Stimulated activated CD4-positive, alpha-beta T cell treated with anti-CD3 and anti-CD28 coated beads, Interleukin-1b, Interleukin-23, amount 100 ng/mL, for 48 hours (primary cell): ENCODE measurements at places on chromosomes 7 and 10.

DNA sequence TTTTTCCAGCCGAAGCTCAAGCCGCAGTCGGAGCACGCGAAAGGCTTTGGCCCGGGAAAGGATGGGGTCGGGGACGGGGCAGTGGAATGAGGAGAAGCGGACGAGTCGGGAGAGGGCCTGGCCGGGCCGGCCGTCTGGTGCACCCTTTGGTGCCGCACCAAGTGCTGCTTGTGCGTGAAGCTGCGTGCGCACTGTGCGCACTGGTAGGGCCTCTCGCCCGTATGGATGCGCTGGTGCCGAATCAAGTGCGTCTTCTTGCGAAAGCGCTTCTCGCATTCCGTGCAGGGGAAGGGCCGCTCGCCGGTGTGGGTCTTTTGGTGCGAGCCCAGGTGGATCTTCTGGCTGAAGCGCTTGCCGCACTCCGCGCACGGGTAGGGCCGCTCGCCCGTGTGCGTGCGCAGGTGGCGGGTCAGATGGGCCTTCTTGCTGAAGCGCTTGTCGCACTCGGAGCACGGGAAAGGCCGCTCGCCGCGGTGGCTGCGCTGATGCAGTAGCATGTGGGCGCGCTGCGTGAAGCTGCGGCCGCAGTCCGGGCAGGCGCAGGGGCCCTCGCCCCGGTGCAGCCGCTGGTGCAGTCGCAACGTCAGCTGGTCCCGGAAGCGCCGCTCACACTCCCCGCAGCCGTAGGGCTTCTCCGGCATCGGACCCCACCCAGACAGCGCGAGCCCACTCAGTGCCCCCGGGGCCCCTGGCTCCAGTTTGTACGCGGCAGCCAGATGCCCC is 7.8 kb downstream of the ZNF467 start:
- DNase-seq, result no peak

- no peak for DNase-seq
Measured at GRCh38 chr7:76395965-76396726, 13.4 kb downstream of the SSC4D start.

DNA sequence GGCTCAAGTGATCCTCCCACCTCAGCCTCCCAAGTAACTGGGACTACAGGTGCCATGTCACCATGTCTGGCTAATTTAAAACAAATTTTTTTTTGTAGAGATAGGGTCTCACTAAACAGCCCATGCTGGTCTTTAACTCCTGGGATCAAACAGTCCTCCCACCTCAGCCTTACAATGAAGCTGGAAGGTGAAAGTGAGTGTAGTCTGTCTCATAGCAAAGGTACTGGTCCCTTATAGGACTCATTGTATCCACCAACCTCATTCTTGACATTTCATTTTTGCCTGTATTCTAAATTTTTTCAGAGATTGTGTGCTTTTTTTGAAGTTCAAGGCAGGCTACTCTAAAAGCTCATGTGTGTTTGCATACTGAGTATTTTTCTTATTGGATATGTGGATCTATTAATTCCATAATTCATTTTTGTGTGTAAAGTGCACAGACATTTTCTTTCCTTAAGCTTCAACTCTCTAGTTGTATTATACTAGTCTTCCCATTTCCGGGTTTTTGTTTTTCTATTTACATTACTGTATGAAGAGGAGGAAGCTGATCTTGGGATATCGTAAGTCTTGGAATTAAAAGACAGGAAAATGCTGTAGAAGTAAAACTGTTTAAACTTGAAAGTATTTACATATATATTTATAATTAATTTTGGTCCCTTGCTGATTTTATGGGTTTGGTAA is 13.3 kb downstream of the KMT2E start:
- no peak for DNase-seq

DNA sequence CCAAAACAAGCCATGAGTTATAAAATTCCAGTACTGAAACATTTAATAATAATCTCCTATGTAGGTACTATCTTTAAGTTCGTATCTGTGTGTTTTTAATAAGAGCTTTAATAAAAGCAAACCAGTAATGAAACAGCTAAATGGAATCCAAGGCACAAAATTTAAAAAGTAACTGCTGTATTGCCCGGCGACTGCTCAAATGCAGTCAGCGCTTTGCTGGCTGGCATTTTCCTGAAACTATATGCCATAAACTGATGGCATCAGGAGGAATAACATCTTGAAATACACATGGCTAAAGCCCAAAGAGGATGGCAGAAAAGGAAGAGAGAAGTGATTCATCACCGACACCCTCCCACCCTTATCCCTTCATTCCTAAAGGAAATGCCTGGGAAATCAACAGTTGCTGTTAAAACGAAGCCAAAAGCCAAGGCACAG is 133.1 kb downstream of the CUBN start:
- DNase-seq, result no peak

DNA sequence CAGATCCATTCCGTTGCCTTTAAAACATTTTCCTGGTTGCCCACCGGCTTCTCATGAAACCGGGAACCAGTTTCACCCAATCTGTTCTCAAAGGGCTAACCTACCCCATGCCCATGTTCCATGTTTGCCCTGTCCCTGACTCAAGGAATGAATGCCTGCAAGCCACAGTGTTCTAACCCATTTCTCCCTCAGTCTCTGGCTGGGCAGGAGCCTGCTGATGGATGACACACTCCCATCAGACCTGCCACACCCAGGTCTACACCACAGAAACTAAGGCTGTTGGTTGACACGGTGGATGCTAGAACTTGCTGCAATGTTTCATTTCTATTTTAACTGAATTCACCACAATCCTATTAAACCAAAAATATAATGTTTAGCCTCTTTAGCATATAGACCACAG is 15.6 kb downstream of the CLRN3 start:
- DNase-seq, result no peak

DNA sequence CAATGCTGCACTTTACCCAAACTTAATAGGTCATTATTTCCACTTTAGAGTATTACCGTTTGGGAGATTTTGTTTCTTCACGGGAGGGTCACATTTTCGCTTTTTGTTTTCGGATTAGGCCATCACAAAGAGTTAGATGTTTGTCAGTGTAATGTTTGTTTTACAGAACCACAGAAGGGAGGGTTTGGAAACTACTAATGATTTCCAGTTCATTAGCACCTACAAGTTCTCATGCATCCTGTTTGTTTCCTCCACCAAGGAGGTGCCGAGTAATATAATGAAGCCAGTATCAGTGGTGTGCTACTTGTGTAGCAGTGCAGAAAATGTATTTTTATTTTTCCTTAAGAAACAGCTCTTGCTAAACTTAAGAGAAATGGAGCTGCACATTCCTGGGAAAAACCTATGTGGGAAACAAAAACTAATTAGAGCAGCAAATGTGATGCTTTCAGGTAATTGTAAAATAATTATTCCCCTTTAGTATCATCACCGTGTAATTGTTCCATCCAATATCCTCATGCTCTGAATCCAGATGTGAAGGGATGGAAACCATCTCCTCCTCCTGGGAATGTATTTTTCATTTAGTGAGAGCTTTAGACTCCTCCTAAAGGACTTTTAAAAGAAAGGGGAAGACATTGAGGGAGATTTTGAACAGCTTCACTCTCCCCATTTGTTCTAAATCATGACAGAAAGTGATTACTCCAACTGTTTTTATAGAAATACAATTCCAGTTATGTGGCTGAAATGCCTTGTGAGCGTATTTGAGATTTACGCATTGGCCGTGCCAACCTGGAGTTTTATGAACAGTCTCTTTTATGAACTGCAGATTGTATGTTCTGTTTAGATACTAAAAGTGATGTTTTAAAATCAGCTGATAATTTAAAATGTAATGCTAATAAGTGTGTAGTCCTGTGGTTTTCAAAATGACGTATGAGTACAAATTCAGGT is 5.6 kb downstream of the CELF2 start:
- no peak for DNase-seq

- DNase-seq, result no peak
Measured at GRCh38 chr10:69677985-69678654, 48.1 kb downstream of the FAM241B start.

- peak; percentile 59 for DNase-seq
Measured at GRCh38 chr10:8130973-8131911, 76.8 kb downstream of the GATA3 start.
